ENCODE measurements at places on chromosomes 3 and 15.
A peak's percentile ranks its signal among the peaks of the same experiment; 100 is the strongest.

DNA sequence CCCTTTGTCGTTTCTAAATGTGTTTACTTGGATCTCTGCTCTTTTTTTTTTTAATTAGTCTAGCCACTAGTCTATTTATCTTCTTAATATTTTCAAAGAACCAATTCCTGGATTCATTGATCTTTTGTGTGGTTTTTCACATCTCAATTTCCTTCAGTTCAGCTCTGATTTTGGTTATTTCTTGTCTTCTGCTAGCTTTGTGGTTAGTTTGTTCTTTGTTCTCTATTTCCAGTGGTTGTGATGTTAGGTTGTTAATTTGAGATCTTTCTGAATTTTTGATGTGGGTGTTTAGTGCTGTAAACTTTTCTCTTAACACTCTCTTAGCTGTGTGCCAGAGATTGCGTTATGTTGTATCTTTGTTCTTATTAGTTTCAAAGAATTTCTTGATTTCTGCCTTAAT is 446.1 kb downstream of the CNTN4 start:
- DNase-seq: no peak

GRCh38 chr3:134075846-134076245 is 46.1 kb upstream of the SLCO2A1 start:
- no peak for DNase-seq

DNA sequence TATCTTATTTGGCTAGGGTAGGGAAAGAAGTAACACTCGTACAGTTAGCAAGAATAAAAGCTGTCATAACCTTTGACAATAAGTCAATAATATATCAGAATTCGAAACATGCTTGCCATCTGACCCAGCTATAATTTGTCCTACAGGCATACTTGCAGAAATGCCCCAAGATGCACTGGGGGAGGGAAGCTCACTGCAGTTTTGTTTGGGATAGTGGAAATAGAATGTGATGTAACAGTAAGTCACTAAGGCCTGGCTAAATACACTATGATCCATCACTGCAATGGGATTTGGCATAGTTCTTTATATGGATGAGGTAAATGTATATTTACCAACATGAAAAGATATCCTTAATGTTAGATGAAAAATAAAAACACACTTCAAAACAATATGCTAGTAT is 25.5 kb upstream of the TMOD3 start:
- no peak for DNase-seq

DNA sequence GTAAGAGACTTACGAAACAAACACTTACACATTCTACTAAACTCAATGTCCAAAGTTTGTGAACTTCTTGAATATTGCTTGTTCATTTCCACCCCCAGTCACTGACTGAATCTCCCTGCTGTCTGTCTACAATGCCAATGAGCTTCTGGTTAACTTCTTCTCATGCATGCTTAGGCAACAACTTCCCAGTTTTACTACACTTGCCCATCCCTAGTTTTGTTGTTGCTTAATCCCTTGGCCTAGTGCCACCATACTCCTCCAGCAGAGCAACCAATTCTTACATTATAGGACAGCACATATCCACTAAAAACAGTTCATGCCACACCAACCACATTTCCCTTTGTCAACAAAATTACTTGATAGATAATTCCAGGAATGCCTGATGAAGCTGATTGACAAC is 40.9 kb upstream of the CCR2 start:
- DNase-seq: no peak

GRCh38 chr15:49428409-49429095 is 5.5 kb downstream of the FGF7 start:
- no peak for DNase-seq

GRCh38 chr3:46490338-46491084 is 7.3 kb upstream of the RTP3 start:
- DNase-seq: no peak

DNA sequence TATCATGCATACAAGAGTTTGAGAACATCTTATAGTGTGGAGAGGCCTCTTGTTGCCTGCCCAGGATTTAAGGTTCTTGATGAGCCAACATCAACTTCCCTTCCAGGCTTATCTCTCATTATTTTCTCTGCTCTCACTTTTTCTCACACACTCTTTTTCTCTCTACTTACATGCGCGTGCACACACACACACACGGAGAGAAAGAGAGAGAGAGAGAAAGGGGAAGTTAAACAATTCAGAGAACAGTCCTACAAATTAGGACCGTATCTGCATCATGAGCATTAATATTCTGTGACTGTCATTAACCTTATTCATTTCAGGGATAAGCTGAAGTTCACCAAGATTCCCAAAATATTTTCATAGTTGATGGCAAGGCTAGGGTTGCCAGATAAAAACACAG is 269.0 kb downstream of the ZNF621 start:
- no peak for DNase-seq

- DNase-seq: no peak
These were observed 268.9 kb downstream of the SHOX2 start for GRCh38 chr3:157837336-157837735.

- no peak for DNase-seq
These were observed 22.0 kb downstream of the GPR15 start for GRCh38 chr3:98553753-98554152.

DNA sequence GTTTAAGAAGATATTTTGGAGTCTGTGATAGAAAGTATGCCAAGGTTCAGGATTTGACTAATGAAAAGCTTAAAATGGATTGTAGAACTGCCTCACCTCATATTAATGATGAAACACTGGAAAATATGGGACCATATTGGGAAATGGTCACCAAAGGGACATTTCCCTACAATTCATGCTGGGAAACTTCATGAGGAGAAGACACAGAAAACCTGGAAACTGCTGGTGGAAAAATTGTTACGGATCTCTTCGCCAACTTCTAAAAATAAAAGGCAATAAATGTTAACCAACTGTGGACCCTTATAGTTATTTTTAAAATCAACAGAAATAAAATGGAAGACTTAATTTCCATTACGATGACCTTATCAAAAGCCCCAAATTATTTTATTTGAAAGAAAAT is 97.6 kb upstream of the FRMD4B start:
- no peak for DNase-seq

- no peak for DNase-seq
These were observed 77.0 kb downstream of the KLF13 start for GRCh38 chr15:31403606-31404005.

DNA sequence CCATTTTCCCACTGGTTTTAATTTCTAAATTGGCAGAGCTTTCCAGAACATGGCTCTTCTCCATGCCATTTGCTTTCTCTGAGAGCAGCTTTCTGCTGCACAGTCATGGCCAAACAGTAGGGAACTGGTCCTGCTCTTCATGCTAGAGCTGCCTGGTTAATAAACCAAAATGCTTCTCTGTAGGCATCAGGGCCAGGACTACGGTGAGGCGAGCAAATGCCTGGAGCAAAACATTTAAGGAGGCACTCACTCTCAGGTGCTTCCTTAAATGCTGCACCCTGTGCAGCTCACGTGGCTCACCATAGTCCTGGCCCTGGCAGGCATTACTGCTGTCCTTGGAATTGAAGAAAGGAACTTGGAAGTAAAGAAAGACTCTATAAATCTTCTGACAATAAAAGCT is 48.5 kb upstream of the PPP2R3A start:
- DNase-seq: no peak

- no peak for DNase-seq
These were observed 139.1 kb downstream of the TLE3 start for GRCh38 chr15:69958496-69959084.

DNA sequence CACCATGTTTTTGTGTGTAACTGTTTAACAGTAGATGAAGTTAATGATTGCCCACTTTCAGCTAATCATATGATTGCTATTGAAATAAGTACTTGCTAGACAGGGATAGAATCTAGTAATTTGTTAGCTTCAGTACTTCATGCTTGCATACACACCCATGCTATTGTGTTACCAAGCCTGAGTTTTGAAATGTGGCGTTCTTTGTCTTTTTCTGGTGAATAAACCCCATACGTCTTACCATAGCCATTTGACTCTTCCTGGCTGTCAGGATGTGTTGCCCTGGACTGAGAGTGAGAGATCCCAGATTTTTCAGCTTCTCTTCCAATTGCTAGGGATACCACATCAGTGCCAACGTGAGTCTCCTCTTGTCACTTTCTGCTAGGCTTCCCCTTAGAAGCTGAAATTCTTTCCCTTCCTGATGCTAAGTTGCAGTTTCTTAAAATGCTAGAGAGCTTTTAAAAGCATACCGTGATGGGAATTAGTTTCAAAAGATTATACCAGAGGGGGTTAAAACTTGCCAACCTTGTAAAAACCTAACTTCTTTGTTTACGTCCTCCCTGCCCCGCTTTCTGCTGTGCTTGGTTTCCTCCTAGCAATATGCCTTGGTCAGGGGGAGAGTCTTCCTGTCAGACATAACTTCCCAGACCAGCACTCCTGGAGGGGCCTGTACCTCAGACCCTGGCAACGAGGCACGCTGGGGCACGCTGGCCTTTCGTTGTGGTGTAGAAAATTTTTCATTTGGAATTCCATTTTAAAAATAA is 62.9 kb upstream of the ULK4 start:
- DNase-seq: no peak

- DNase-seq: no peak
These were observed 28.6 kb upstream of the ITPKA start for GRCh38 chr15:41464889-41465580.

DNA sequence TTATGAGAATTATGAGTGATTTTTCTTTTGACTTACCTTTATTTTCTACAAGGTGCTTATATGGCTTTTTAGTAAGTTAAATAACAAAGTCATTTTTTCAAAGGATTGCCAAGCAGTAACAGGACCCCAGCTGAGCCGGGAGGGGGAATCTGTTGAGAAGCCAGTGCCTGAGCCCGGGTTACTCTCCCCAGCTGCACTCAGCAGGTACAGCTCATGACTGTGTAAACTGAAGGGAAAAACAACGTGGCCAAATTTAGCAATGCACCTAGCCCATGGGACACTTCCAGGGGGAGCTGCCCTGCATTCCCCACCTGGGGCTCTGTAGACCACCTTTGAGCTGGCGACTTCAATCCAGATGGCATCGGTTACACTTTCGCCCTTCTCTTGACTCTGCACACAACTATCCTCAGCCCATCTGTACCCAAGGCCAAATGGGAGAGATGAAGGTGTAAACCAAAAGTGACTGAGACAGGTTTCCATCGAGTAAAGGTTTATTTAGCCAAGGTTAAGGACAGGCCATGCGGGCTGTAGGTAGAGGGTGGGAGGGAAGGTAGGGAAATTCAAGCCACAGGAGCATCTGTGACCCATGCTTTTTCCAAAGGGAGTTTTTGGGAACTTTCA is 18.2 kb upstream of the HCN4 start:
- no peak for DNase-seq

DNA sequence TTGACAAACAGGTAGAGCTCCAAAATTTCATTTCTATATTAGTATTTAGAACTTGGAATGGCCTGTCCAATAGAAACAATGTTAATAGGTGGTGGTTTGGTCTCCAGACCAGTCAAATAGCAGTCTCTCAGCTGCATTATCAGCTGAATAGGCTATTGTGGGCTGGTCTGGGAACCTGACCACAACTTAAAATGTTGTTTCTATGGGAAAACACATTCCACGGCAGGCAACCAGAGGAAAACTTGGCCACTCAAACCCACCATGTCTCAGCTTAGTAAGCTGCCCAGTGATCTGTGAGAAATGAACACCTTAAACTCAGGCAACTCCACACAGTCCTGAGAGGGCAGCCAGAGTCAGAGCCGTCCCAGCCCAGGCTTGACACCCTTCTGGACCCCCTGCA is 20.4 kb downstream of the FBN1 start:
- DNase-seq: no peak

DNA sequence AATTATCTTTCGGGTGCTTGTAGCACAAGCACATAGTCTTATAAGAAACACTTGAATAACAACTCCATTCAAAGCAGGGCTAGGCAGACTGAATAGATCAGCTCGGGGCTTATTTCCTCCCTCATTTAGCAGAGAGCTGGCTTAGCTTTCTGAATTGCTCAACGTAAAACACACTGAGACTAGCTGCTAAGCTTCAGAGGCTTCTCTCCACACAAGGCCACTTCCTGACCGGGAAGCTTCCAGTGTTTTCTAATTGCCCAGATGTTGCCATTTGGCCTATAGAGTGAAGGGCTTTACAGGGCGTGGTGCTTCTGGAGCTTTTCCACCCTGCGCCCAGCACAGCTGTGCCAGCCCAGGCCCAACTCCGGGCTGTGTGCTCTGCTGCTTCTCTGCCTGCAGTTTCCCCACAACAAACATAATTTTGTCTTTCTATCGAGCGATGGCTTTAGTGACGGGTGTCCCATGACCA is 16.6 kb downstream of the FAM240A start:
- DNase-seq: no peak

DNA sequence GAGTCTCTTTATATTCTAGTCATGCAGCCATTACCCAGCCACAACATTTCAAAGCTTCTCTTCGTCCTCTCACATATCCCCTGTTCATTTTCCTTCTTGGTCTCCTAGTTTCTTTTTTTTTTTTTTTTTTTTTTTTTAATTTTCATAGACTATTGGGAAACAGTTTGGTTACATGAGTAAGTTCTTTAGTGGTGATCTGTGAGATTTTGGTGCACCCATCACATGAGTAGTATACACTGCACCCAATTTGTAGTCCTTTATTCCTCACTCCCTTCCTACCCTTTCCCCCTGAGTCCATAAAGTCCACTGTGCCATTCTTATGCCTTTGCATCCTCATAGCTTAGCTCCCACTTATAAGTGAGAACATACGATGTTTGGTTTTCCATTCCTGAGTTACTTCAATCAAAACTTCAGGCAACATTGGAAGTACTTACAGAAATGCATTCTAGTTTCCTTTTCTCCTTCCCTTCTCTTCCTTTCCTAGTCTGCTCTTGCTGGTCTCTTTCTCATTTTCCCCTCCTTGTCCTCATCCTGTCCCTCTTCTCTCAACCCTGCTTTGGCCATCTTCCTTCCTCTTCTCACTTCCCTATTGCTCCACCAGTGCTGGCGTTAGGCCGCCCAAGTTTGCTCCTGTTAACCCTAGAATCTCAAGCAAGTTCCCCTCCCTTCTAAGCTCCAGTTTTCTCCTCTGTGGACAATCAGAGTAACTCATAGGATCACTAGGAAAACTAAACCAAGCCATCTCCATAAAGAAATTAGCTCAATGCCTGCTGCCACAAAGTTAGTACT is 4.8 kb downstream of the ATP8B4 start:
- no peak for DNase-seq

GRCh38 chr15:60830479-60830878 is 351.5 kb upstream of the ICE2 start:
- DNase-seq: no peak

- DNase-seq: no peak
These were observed 219.7 kb downstream of the WNT5A start for GRCh38 chr3:55267206-55267930.

DNA sequence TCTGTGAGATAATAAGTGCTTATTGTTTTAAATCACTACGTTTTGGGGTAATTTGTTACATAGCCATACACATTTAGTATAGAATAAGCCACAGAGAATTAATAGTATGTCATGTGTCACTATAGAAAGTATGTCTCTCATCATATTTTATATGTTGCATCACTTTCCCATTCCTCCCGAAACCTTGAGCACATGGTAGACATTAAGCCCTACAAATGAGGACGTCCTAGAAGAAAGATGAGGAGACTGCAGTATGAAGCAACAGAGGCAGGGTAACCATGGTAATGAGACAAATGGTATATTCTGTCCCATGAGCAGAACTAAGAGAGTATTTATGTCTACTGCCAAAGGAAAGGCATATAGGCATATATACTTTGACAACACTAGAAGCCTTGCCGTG is 720.2 kb downstream of the ROBO1 start:
- peak; percentile 59 for DNase-seq

- peak; percentile 59 for DNase-seq
These were observed 121.0 kb downstream of the TFDP2 start for GRCh38 chr3:142028243-142028777.

GRCh38 chr3:148232389-148232788 is 465.3 kb upstream of the AGTR1 start:
- no peak for DNase-seq
